GM19239 (cell line): ENCODE measurements at places on chromosomes 11 and 22.
A peak's percentile ranks its signal among the peaks of the same experiment; 100 is the strongest.

DNA sequence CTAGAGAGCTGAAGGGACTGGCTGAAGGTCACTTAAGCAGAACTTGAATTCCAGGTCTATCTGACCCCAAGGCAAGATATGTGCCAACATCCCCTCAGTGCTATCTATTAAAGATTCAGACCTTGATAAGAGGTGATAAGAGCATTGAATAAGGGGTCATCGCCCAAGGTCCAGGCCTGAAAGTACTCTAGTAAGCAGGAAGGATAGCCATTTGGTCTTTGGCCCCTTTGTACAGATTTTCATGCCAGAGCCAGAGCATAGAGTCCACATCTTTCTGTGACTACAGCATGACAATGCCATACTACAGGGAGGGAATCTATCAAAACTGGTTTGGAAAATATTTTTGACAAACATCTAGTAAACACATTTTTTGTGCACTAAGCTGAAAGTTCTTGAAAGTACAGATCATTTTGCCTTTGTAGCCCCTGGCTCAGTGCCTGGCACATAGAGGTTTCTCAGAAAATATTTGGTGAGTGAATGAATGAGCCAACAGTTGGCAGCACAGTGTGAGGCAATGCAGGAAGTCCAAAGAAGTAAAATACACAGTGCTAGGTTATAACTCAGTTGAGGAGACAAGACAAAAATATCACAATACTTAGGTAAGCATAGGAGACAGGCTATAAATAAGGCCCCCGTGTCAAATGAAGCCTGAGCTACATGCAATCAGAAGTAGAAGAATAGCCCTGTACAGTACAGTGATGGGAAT lies 15.1 kb upstream of the RRAS2 start:
- no peak for DNase-seq

DNA sequence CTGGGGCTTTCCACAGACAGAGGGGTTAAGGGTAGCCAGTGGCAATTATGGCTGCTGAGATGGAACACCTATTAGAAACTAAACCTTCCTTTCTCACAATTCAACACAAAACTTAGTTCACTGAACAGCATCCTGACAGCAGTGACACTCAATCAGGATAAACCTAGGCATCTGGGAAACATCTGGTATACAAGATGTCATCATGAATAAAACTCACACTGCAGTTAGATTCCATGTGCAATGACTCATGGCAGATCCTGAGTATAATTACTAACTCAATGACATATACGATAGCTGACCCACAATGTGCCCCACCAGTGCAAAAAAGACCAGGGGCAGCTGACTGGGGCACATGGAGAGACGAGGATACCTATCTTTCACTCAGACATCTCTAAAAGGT lies 17.7 kb downstream of the RBFOX2 start:
- DNase-seq: no peak

DNA sequence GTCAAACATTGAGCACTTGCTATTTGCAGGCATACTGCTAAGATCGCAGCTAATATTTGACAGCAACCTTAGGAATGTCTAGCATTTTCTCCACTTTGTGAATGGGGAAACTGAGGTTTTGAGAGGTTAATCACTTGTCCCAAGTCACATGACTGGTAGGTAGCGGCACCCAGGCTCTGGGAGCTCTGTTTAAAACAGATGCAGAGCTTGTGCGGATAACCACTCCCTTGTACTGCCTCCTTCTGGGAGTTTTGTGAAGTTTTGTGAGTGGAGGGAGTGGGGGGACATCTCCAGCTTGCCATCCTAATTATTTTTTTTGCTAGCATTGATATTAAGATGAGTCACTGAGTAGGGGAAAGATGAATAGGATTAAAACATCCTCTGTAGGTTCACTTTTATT lies 134.7 kb downstream of the GRIK4 start:
- DNase-seq: no peak

DNA sequence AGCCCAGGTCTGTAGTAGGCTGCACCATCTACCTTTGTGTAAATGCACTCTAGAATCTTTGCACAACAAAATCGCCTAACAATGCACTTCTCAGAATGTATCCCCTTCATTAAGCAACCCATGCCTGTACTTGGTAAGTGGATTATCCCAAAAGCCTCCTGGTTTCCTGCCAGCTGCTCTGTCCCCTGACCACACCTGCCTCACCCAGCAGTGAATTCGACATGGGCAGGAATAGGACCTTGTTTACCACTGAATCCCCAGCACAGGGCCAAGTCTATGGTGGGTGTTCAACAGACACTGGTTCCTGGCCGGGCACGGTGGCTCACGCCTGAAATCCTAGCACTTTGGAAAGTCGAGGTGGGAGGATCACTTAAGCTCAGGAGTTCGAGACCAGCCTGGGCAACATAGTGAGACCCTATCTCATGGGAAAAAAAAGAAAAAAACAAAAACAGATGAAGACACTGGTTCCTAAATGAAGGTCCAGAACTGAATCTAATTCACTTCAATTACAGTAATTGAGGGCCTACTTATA lies 5.1 kb upstream of the SYCE3 start:
- DNase-seq: no peak

- no peak for DNase-seq
Observed at GRCh38 chr11:8091721-8092120, 10.7 kb downstream of the TUB start.

GRCh38 chr11:134999590-134999989 lies 587.5 kb upstream of the B3GAT1 start:
- no peak for DNase-seq

DNA sequence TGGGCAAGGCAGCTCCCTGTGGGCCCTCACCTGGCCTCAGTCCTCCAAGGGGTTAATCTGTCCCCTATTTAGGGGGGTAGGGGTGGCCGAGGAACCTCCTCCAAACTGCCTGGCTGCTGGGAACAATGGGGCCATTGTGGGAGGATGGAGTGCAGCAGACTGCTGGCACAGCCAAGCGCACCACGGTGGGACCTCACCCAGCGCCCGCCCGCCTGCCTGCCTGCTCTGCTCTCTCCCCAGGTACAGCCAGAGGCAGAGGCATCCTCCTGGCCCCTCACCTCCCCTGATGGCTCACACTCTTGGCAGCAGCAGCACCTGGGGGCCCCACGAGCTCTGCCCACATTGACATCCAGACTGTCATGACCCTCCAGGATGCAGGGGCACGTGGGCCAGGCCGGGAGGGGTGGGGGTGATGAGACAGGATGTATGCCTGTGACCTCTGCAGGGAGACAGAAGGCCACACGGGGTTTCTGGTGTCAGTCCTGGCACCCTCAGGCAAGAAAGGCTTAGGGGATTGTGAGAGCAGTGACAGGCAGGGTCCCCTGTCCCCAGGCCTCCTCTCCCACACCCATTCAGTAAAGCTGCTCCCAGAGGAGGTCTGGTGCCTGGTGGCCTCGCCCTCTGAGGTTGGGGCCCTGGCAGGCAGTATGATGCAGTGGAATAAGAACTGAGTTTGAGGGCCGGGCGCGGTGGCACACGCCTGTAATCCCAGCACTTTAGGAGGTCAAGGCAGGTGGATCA lies 11.4 kb downstream of the BCL9L start:
- no peak for DNase-seq

- no peak for DNase-seq
Observed at GRCh38 chr11:74366576-74366975, 31.7 kb downstream of the PGM2L1 start.

GRCh38 chr11:9753021-9753420 lies 89.1 kb downstream of the SWAP70 start:
- DNase-seq: no peak

GRCh38 chr11:128324531-128325141 lies 262.7 kb downstream of the ETS1 start:
- DNase-seq: no peak

GRCh38 chr22:38034278-38034882 lies 22.8 kb upstream of the PICK1 start:
- no peak for DNase-seq

GRCh38 chr11:48000432-48000831 lies 20.1 kb downstream of the PTPRJ start:
- DNase-seq: no peak

GRCh38 chr11:115663790-115664189 lies 159.6 kb upstream of the CADM1 start:
- no peak for DNase-seq

DNA sequence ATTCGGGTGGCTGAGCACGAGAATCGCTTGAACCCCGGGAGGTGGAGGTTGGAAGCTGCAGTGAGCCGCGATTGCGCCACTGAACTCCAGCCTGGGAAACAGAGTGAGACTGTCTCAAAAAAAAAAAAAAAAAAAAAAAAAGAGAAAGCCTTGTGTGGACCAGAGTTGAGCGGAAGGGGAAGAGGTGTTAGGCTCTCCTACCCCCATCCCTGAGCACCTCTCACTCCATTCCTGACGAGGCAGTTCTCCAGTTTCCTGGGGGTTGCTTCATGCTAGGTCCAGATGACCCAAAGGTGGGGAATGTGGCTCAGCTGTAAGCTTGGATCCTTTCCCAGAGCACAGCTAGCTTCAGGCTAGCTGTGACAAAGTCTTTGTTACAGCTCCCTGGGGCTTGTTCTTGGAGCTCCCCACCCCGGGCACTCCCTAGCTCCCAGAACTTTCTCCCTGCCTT lies 8.8 kb upstream of the DNAL4 start:
- no peak for DNase-seq

DNA sequence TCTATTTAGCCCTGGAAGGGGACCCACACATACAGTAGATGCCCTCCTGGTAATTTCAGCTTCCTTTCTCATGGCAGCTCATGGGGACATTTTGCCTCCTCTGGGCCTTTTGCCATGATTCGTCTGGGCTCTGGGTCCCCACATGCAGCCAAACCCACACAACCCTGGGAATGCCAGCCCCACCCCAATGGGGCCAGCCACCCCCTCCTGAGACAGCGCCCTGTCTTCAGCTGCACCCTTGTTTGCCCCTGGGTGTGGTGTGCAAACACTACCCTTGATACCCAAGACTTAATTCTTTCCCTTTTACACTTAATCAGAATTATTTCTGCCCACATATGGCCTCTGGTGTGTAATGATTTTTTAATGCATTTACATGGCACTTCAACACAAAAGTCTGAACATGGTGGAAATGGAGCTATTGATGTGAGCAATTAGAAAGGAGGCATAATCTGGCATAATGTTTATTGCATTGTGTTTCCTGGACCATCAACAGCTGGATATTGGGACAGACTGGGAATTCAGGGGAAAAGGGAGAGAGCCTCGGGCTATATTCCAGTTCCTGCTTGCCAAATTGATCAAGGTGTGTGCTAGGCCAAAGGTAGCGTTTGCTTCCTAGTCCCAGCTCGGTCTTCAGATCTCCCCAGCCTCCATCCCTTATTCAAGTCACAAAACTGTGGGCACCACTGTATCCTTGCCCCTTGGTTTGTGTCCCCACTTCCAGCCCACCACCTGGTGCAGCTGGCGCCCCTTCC lies 85.0 kb upstream of the ANO1 start:
- DNase-seq: no peak

DNA sequence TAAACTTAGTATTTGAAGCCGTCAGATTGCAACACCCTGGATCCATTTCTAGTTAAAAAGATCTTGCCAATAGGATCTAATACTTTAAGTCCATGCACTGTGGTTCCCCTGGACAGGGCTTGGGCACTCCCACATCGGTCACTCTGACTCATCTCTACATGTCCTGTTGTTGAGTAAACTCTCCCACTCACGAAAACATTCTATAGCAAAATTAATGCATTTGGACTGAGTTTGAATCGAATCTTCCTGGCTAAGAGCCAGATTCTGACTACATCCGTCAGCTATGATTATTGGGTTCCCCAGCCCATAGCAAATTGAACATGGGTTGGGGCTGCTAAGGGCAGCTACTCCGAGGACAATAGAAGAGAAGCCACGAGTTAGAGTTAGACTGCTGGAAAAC lies 182.1 kb upstream of the SORL1-AS1 start:
- DNase-seq: no peak

DNA sequence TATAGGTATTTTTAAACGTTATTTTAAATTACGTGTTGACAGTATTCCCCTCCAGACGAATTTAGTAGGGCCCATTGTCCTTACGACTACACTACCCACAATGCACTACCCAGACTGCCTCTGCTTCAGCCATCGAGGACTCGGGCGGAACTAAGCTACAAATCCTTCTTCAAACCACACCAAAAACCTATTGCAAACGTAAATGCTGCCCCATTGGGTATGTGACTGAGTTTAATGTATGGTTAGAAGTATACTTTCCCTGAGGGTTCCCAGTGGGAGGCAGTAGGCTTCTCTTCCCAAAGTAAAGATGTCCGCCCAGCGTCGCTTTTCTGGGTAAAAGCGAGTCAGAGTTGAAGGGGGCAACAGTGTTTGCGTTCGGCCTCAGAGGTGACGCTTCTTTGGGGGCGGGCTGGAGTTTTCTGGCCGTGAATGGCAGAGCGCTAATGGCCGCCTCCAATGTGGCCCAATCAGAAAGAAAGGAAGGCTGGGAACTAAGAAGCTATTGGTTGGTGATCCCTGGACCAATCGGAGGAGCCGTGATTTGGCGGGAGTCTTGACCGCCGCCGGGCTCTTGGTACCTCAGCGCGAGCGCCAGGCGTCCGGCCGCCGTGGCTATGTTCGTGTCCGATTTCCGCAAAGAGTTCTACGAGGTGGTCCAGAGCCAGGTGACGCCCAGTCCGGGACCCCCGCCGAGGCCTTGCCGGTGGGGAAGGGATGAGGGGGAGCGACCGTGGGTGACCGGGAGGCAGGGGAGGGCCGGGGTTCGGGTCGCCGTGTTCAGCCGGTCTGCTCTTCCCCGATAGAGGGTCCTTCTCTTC lies at the start of gene CDC45:
TSS of gene CDC45 (plus strand) at position 566 of the 818 bp plus-strand sequence. CDS start at position 615, 49 bp downstream.
- peak; percentile 94 for DNase-seq

DNA sequence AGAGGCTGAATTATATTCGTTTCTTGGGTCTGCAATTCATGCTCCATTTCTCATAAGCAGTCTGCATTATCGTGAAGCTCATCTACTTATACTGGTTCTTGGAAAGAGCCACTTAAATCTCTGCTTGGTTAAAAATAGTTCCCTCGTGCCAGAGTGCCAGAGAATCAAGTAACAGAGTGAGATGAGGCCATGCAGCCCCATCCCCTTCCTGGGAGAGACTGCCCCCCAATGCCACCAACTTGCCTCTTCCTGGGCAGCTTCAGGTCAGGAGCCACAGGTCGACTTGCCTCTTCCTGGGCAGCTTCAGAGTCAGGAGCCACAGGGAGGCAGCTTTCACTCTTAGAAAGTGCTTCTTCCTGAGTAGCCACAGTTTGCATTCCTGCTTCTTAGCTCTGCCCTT lies 223.9 kb upstream of the ZBED5 start:
- no peak for DNase-seq

DNA sequence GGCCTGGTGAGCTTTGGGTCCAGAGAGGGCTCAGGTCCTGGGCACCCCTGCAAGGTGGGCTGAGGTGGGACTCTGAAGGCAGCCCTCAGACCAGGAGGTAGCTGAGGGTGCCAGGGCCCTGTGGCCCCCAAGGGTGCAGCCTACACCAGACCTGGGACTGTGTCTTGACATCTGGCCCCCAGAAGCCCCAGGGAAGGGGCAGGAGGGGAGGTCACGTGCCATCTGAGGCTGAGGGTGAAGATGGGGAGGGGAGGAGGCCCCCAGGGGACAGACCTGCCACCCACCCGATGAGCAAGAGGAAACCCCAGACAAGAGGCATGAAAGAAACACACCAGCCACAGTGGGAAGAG lies 520.2 kb downstream of the BRD1 start:
- DNase-seq: no peak

DNA sequence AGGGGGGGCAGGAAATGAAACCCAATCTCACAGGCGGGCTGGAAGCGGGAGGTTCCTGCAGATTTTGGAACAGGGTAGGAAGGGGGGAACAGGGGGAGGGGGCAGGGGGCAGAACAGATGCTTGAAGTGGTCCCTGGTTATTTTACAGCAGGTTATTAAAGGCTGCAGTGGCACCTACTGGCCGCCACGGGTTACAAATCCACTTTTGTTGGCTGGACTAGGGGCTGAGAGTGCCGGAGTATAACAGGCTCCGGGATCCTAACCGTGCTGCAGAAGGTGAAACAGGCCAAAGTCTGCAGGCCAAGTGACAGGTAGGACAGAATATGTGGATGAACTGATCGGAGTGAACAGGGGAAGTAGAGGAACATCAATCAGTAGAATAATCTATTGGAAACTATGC lies 2.5 kb downstream of the ROBO3 start:
- peak; percentile 47 for DNase-seq
